Posterior vena cava (tissue), 2 donors: ENCODE measurements at places on chromosomes 7 and 10. TPM values are rescaled to one million over a fixed set of nuclear protein-coding genes. Genes with fewer than 3 reads are reported as not detected.
A peak's percentile ranks its signal among the peaks of the same experiment; 100 is the strongest.

GRCh38 chr7:36604806-36605205 lies 119.5 kb downstream of the AOAH start:
- no peak for DNase-seq

GRCh38 chr7:67858931-67859330 lies 862.3 kb downstream of the TYW1 start:
- no peak for DNase-seq

DNA sequence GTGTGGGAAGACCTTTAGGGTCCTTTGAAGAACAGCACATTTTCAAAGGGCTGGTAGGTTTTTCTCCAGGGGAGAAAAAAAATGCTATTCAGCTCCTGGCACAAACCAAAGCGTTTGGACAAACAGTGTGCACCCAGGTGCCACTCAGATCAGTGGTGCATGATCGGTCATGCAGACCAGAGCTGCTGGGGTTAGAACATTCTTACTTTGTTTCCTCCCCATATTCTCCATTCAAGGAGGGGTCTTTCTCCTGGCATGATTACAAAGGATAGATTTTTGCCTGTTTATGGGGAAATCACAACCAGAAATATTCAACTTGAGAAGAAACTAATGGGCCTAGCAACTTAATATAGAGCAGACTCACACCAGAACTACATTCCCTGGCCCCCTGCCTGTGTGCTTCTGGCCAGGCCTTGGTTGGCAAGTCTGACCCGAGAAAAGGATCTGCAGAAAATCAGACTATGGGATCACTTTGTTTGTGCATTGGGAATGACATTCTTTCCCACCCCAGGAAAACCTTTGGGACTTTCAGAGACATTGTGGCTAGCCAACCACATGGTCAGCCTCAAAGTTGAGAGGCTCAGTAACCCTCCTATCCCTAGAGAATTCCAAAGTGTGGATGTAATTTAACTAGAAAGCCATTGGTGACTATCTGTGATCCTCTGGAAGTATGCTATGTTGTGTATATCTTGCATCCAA lies 82.3 kb upstream of the FGL2 start:
- no peak for DNase-seq

DNA sequence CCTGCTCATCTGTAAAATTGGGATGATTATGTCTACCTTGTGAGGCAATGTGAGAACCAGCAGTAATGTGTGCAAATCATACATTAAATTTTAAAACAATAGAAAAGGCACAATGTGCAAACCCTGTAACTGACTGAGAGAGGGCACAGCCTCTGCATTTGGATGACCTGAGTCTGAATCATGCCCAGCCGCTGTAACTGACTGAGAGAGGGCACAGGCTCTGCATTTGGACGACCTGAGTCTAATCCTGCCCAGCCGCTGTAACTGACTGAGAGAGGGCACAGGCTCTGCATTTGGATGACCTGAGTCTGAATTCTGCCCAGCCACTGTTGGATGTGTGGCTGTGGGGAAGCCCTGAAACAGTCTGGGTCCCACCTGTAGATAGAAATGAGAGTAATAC lies 351.5 kb upstream of the SHH start:
- no peak for DNase-seq

DNA sequence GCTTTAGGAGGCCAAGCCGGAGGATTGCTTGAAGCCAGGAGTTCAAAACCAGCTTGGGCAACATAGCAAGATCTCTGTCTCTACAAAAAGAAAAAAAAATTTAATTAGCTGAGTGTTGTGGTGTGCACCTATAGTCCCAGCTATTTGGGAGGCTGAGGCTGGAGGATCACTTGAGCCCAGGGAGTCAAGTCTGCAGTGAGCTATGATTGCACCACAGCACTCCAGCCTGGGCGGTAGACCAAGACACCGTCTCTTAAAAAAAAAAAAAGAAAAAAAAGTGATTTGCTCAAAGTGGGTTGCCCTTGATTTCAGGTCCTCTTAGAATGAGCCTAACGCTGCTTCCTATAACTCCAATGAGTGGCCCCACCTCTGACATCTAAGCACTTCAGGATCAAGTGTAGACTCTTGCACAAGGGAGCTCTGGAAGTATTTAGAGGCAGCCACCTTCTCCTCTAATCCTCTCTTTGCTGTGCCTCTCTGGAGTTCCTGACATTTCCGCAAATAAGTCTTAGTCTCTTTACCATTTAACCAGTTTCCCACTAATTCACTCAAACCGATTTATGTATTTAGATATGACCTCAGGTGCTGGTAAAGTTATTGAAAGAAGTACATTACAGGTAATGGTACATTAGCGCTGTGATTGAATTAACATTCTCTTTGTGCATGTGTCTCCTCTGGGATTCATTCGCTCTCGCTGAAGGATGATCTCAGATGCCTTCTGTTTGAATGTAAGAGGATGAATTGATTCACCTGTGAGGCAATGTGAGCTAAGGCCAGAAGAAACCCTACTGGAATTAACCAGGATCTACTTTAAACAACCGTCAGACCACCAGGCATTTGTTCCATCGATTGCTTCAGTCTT lies 60.8 kb upstream of the CELF2 start:
- DNase-seq = no peak

DNA sequence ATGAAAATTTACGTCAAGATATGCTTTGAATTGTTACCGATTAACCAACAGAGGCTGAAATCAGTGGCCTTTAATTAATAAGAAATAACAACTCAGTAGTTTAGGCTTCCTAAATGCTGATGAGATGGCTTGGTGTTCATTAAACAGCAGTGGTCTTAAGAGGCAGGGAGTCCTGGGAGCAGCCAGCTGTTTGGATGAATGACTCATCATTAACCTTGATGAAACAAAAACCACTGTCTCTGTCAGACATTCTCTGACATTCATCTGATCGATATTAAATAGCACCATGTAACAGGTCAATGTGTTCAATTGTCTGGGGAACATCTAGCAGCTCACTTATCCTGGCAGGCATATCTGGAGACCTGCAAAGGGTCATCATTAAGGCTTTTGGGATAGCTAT lies 234.2 kb upstream of the LRRN3 start:
- no peak for DNase-seq

GRCh38 chr10:49153971-49154370 lies 20.1 kb upstream of the FAM170B start:
- DNase-seq = no peak

GRCh38 chr7:112889268-112889667 lies 99.1 kb upstream of the TMEM168 start:
- DNase-seq = no peak

DNA sequence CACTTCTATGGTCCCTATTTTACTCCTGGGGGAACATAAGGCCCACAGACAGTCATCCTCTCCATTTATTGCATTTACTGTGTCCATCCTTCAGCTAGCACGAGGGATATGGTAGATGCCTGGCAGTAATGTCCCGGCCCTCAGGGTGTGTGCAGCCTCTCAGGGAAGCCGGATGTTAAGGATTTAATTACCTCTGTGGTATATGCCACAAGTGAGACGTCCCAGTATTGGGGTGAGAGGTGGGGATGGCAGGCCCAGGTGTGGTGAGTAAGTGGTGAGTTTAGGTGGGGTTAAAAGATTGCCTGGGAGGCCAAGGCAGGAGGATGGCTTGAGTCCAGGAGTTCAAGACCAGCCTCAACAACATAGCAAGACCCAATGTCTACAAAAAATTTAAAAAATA lies 144.9 kb downstream of the SH3PXD2A start:
- peak; percentile 67 for DNase-seq

DNA sequence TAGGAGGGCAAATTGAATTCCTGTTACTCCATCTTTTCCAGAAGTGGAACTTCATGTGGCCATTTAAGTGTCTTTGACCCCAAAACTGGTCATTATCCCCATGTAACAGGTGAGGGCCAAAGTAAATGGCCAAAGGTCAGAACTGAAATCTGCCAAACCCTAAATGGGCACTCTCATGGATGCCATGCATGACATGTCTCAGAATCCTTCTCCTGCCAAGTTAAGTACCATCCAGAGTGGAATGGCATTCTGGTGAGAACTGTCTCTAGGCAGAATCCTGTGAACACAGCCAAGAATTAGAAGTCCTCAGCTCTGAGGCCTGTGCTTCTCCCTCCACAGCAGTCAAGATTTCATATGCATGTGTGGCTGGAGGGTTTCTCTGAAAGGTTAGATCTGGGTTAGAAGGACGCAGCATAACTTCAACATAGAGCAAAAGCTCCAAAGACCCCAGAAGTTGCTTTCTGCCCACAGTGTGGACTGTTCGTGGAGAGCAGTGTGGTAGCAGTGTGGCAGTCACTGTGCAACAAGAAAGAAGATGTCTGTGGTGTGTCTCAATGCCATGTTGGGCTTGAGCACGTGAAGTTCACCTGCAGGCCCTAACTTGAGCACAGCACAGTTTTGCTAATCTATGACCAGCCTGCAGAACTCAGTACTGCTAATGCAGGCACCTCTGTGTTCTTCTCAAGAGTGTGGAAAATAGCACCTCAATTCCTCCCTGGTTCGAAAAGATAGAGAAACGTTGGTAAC lies 121.3 kb downstream of the ADCY1 start:
- peak; percentile 23 for DNase-seq

DNA sequence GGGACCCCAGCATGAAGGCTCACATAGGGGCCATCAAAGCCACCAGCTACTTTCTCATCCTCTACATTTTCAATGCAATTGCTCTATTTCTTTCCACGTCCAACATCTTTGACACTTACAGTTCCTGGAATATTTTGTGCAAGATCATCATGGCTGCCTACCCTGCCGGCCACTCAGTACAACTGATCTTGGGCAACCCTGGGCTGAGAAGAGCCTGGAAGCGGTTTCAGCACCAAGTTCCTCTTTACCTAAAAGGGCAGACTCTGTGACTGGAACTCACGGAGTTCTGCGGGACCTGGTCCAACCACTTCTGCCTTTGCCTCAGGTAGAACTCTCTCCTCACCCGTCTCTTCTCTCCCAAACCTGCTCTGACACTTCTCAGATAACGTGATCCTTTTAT lies 945 bp downstream of the TAS2R40 start:
- DNase-seq = no peak

DNA sequence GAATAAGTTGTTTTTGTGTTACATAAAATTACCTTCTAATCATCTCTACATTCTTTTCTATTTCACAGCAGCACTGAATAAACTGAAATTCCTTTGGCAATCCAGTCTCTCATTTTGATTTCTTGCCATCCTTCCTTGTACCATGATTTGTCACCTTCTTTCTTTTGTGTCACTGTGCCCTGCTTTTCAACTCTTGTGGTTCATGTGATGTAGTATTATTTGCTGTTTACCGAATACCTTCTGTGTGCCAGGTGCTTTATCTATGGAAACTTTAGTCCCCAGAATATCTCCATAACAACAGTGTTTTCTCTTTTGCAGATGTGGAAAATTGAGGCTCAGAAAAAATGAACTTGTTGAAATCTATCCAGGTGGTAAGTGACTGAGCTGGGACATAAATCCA lies 220.3 kb downstream of the STK31 start:
- no peak for DNase-seq

DNA sequence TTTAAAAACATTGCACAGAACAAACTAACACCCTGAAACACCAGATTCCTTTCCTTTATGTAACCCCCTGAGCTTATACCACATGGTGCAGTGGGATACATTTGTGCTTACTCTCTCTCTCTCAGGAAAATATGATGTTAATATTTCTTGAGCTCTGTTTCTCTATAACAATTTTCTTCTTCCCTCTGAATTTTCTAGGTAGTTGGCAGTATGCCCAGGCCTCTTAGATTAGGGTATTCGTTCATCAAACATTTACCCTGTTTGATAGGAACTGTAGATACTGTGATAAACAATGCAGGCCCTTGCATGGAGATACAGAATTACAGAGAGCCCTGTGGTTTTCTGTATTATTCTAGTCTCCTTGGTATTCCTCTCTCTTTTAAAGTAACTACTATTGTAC lies 567.8 kb downstream of the IPMK start:
- no peak for DNase-seq

- no peak for DNase-seq
These were observed 162.5 kb downstream of the MAGI2 start for GRCh38 chr7:79290841-79291497.

DNA sequence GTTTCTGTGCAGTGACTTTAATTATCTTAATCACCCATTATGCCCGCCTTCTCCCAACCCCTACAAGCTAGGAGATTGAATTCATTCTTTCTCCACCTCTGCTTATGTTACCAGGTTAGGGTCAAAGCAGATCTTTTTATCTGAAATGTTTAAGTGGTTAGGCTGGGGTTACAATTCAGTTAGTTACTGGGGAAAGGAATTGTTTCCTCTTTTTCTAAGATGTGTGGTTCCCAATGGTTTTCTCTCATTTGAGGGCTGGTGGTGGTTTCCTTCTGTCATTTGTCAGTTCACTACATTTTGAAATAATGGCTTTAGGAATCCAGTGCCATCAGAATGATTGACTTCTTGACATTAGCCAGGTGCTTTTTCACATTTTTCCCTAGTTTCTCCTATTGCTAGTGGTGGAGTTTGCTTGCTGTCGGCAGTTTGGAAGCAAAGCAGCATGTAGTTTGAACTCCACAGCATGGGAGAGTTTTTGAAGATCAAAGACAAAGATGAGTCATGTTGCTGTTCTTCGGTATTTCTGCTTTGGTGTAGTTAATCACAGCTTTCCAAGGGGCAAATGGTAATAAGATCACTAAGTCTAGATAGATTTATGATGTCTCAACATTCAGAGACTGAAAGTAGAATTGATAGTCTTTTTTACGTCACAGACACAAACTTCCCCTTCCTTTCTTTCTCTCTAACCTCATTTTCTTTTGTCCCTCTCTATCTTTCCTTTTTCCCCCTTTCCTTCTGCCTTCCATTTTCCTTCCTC lies 168.2 kb downstream of the SND1 start:
- DNase-seq = no peak

- no peak for DNase-seq
These were observed 616.9 kb downstream of the PTPRN2 start for GRCh38 chr7:157970744-157971143.

DNA sequence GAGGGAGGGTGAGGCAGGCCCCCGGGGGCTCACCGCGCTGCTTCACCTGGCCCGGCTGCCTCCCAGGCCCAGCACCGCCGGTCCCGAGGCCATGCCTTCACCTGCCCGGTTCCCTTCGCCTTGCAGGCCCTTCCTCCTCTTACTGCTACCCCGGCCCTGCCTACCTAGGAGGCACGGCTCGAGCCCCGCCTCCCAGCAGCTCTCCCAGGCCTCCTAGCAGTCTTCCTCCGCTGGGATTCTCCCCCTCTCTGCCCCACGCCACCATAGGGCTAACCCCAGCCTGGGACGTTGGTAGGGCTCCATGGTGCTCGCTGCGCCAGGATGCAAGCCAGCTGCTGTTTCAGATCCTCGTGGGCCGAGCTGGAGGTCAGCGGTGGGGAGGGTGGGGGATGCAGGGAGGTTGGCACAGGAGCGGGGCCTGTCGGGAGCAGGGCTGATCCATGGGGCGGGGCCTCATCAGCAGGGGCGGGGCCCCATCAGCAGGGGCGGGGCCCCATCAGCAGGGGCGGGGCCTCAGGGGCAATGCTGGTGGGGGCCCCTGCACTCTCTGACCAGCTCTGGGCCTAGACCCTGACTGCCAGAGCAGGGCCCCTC lies 63.3 kb downstream of the RASGEF1A start:
- peak; percentile 77 for DNase-seq

GRCh38 chr10:113004069-113004618 lies 54.1 kb downstream of the TCF7L2 start:
- no peak for DNase-seq

- no peak for DNase-seq
These were observed 228.2 kb downstream of the GFRA1 start for GRCh38 chr10:116044801-116045248.

GRCh38 chr7:5681979-5682546 lies 99.4 kb downstream of the RNF216 start:
- peak; percentile 42 for DNase-seq

- no peak for DNase-seq
These were observed 10.3 kb downstream of the PODXL start for GRCh38 chr7:131546126-131546525.

The CDC14C gene
- not detected for total RNA-seq

The CNNM1 gene
- total RNA-seq = 0.19 TPM

The ASZ1 gene
- total RNA-seq = not detected

The SPDYE5 gene
- not detected for total RNA-seq

The ELMO1 gene
- total RNA-seq = 46.7 TPM

The FAM25C gene
- not detected for total RNA-seq

The LRRC61 gene
- total RNA-seq = 2.6 TPM
